Activated CD8-positive, alpha-beta T cell treated with anti-CD3 and anti-CD28 coated beads for 36 hours (primary cell): ENCODE measurements at places on chromosomes 1 and 21. TPM values are rescaled to one million over a fixed set of nuclear protein-coding genes. Genes with fewer than 3 reads are reported as not detected.

The ARHGEF2 gene
- total RNA-seq, result 147 TPM

The ST6GALNAC3 gene
- total RNA-seq, result 2.7 TPM

The MUL1 gene
- total RNA-seq, result 12.0 TPM

The FAM72C gene
- total RNA-seq, result 21.4 TPM

The PKP1 gene
- not detected for total RNA-seq

The C2CD2 gene
- total RNA-seq, result 6.2 TPM

DNA sequence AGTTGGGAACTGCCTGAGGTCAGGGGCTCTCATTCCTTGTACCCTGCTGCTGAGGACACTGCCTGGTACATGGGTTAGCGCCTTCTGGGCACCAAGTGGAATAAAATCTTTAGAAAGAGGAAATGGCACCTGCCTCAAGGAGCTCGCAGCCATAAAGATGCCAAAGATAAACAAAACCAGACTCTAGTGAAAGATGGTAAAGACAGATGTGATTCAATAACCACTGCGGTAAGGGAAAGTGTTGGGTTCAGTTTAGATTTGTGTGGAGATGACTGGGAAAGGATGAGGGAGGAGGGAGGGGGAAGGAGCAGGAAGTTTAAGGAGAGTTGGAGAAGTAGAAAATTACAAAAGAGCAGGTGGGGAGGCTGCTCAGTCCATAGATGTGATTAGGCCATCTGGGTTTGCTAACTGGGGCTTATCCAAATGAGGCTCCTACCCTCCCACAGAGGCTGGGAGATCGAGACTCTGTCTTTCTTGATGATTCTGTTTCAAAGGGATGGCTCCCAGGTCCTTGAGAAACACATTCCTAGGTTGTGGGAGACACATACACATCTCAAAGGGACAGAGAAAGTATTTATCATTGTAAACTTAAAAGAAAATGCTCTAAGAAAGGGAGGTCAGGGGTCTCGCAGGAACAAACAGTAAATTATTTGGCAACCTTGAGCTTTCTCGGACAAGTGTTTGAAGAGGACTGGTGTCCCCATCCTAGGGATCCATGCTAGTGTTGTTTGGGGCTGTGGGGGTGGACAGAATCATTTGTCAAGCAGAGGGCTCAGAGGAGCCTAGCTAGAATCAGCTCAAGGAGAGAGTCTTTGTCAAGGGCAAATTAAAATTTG is 65.7 kb upstream of the MORC3 start:
- H3K4me1 ChIP-seq, result peaks cover 6% of the 10 kb centered on the region
- DNase-seq, result no peak
- peaks cover 18% of the 10 kb centered on the region for H3K36me3 ChIP-seq

DNA sequence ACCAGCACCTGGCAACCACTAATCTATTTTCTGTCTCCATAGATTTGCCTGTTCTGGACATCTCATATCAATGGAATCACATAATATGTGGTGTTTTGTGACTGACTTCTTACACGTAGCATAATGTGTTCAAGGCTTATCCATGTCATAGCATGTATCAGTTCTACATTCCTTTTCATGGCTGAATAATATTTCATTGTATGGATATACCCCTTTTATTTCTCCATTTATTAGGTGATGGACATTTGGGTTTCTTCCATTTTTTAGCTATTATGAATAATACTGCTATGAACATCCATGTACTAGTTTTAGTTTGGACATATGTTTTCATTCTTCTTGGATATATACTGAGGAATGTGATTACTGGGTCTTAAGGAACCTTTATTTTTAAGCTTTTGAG is 78.0 kb upstream of the OLIG2 start:
- H3K36me3 ChIP-seq, result no peaks in the 10 kb centered on the region
- H3K27me3 ChIP-seq, result peaks cover 4% of the 10 kb centered on the region
- no peak overlapping the region for H3K27ac ChIP-seq
- H3K4me3 ChIP-seq, result no peak overlapping the region
- H3K4me1 ChIP-seq, result no peaks in the 10 kb centered on the region
- DNase-seq, result no peak

- H3K4me3 ChIP-seq, result no peak overlapping the region
- no peak for DNase-seq
- H3K27ac ChIP-seq, result no peak overlapping the region
- peaks cover 1% of the 10 kb centered on the region for H3K27me3 ChIP-seq
Measured at GRCh38 chr1:8191474-8191873, 126.4 kb upstream of the SLC45A1 start.

DNA sequence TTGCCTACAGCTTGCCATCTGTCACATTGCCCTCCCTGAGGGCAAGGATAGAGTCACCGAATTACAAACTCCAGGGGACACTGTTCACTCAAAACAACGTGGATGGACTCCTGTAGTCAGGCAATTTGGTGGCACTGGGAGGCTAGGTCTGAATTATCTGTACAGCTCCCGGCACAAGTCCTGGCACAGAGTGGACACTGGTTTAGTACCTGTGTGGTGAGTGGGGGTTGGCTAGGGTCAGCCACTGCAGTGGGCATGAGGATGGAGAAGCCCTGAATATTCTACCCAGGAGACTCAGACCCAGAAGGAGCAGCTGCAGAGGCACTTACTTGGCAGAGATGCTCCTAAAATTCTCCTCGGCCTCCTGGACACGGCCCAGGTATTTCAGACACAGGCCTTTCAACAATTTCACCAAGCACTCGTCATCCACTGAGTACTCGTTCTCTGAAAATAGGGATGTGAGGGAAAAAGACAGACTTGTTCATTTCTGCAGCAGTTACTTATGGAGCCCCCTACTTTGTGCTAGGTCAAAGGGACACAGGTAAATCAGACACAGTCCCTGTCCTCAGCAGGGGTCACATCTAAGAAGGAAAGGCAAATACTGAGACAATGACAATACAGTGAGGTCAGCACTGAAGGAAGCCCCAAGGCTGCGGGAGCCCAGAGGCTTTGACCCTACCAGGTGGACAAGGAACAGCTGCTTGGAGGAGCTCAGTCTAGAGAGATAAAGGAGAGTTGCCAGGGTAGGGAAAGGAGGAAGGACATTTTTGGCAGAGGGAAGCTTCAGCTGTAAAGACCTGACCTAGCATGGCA is 40.5 kb downstream of the TTC39A start:
- H3K27ac ChIP-seq, result no peak overlapping the region
- no peaks in the 10 kb centered on the region for H3K36me3 ChIP-seq
- H3K27me3 ChIP-seq, result no peaks in the 10 kb centered on the region
- H3K4me1 ChIP-seq, result peaks cover 7% of the 10 kb centered on the region

GRCh38 chr1:31897526-31898100 is 40.6 kb downstream of the PTP4A2 start:
- H3K4me3 ChIP-seq, result no peak overlapping the region
- no peak overlapping the region for H3K27ac ChIP-seq
- DNase-seq, result no peak
- peaks cover 9% of the 10 kb centered on the region for H3K4me1 ChIP-seq
- H3K27me3 ChIP-seq, result no peaks in the 10 kb centered on the region
- peaks cover 1% of the 10 kb centered on the region for H3K36me3 ChIP-seq

GRCh38 chr1:197779921-197780320 is 4.6 kb upstream of the DENND1B start:
- no peak for DNase-seq
- no peak overlapping the region for H3K27ac ChIP-seq
- H3K36me3 ChIP-seq, result peaks cover 3% of the 10 kb centered on the region
- no peaks in the 10 kb centered on the region for H3K27me3 ChIP-seq
- peaks cover 37% of the 10 kb centered on the region for H3K4me1 ChIP-seq

DNA sequence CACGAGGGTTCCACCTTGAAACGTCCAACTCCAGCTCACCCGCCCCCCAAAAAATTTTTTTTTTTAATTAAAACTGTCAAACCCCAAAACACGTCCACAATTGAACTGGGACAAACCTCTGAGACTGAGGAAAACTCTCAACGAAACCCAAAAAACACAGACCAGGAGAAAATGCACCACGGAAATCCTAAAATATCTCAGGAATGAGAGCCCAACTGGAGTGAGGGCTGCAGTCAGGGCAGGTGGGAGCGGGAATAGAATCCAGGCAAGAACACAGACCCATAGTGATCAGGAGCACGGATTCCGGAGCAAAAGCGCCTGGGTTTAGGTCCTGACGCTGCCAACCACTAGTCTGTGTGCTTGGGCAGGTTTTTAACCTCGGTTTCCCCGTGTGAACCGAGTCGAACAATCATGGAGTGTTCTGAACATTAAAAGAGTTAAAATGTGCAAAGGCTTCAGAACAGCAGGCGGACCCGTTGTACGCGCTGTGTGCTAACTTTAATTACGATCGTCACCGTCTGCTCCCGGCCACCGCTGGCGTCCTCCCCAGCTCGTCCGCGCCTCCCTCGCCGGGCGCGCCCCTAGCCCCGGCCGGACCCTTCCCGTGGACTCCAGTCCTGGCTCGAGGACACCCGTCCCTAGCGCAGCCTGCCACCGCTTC is 624 bp downstream of the ARHGAP29 start:
- H3K27me3 ChIP-seq, result peaks cover 72% of the 10 kb centered on the region
- H3K27ac ChIP-seq, result no peak overlapping the region
- H3K36me3 ChIP-seq, result no peaks in the 10 kb centered on the region
- peaks cover 10% of the 10 kb centered on the region for H3K4me1 ChIP-seq

DNA sequence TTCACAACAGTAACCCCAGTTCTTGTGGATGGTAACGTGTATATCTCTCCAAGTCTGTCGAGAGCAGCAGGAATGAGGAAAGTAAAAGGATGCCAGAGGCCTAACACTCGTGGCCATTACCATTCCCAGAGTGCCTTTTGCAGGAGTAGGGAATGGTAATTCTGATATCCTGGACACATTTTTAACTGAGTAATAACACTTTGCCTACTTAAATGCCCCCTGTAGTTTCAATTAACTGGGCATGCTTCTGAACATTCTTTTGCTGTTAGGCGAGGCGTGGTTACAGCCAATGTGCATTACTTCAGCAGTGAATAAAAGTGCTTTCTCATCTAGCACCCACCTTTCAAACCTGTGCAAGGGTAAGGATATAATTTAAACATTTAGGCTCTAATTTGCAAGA is 258.5 kb upstream of the ADGRL2 start:
- H3K4me1 ChIP-seq, result no peaks in the 10 kb centered on the region
- no peaks in the 10 kb centered on the region for H3K27me3 ChIP-seq
- no peak overlapping the region for H3K4me3 ChIP-seq
- no peaks in the 10 kb centered on the region for H3K36me3 ChIP-seq

DNA sequence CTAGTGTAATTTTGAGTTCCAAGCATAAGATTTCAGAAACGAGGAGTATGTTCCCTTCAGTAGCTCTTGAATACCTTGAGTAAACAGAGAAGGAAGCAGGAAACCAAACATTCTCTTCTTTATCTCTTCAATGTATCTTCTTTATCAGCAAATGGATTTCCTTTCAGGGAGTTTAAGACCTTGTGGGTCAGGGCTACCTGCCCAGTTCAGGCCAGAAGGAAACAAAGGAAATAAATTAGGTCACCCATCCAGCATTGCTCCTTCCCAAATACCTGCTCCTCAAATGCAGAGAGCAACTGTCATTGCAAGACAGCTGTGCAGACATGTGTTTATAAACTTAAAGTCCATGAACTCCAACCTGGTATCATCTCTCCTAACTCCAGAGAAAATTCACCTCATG is 130.1 kb upstream of the SOD1 start:
- DNase-seq, result no peak
- no peaks in the 10 kb centered on the region for H3K27me3 ChIP-seq
- no peak overlapping the region for H3K27ac ChIP-seq
- peaks cover 8% of the 10 kb centered on the region for H3K4me1 ChIP-seq
- H3K4me3 ChIP-seq, result no peak overlapping the region
- H3K36me3 ChIP-seq, result no peaks in the 10 kb centered on the region

- no peak overlapping the region for H3K4me3 ChIP-seq
- no peak overlapping the region for H3K27ac ChIP-seq
- H3K36me3 ChIP-seq, result no peaks in the 10 kb centered on the region
- peaks cover 75% of the 10 kb centered on the region for H3K4me1 ChIP-seq
Measured at GRCh38 chr1:182625719-182626504, 21.7 kb upstream of the RGS16 start.

DNA sequence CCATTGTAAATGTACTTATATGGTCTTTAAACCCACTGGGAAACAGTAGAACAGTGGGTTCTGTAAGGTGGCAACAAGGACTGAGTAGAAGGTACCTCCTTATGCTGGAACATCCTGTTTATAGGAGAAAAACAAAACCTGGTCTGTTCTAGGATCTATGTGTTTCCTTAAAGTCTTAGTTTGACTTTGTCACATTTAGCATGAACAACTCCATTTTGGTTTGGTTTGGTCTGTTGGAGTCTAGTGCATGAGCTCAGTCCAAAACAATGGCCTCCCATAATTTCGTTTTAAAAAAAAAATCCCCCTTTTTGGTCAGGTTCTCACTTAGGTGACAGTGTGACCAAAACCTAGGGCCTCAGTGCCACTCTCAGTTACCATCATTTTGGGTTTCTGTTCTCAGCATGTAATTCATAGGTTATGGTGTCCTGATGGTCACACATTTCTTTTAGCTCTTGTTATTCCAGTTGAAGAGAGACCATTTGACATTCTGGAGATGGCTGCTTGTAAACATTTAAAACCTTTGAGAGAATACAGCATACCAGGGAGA is 66.4 kb upstream of the IL12RB2 start:
- no peak overlapping the region for H3K27ac ChIP-seq
- peaks cover 3% of the 10 kb centered on the region for H3K27me3 ChIP-seq
- H3K36me3 ChIP-seq, result no peaks in the 10 kb centered on the region
- H3K4me3 ChIP-seq, result no peak overlapping the region
- peak; percentile 9 for DNase-seq

- H3K36me3 ChIP-seq, result no peaks in the 10 kb centered on the region
- no peaks in the 10 kb centered on the region for H3K4me1 ChIP-seq
- no peak overlapping the region for H3K4me3 ChIP-seq
Measured at GRCh38 chr1:22625262-22625925, 11.0 kb upstream of the C1QA start.

DNA sequence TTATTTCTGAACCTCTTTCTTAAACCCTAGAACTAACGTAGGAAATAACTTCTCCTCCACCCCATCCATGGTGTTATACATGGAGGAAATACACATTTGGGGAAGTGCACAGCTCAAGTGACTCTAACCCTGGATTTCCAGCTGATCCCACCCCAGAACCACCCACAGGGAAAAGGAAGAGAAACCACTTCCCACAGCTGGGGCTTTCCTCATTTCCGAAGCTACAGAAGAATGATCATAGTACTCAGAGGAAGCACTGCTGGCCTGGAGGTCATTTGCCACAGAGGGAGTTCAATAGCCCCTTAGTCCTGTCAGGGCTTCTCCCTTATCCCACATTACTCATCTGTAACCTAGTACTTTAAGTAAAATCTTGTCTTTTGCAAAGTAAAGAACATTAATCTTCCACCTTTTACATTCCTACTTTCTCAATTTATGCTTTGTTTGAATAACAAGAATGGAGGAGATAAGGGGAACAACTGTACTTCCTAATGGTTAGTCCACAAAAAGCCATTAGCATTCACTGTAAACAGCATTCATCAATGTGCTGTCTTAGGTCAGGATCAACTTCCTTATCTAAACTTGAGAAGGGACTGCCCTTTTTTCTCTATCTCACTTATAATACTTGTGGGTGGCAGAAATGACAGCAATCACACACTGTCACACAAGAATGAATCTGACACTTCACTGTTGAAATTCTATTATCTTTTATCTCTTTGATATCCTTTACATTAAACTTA is 63.0 kb upstream of the RGS1 start:
- H3K27me3 ChIP-seq, result no peaks in the 10 kb centered on the region
- no peaks in the 10 kb centered on the region for H3K36me3 ChIP-seq
- no peak overlapping the region for H3K4me3 ChIP-seq

GRCh38 chr1:156198831-156199349 is 5.0 kb downstream of the SLC25A44 start:
- H3K4me1 ChIP-seq, result peaks cover 60% of the 10 kb centered on the region
- peak; percentile 72 for DNase-seq
- no peak overlapping the region for H3K27ac ChIP-seq
- H3K4me3 ChIP-seq, result no peak overlapping the region

- DNase-seq, result peak; percentile 51
- no peaks in the 10 kb centered on the region for H3K36me3 ChIP-seq
- H3K27me3 ChIP-seq, result peaks cover under 1% of the 10 kb centered on the region
- peaks cover 39% of the 10 kb centered on the region for H3K4me1 ChIP-seq
- no peak overlapping the region for H3K4me3 ChIP-seq
Measured at GRCh38 chr1:204366759-204367158, 7.0 kb upstream of the PLEKHA6 start.
